CD8-positive, alpha-beta T cell (primary cell): ENCODE measurements at places on chromosomes 4 and X.

GRCh38 chrX:104668550-104668949 lies 102.6 kb downstream of the IL1RAPL2 start:
- DNase-seq = no peak

DNA sequence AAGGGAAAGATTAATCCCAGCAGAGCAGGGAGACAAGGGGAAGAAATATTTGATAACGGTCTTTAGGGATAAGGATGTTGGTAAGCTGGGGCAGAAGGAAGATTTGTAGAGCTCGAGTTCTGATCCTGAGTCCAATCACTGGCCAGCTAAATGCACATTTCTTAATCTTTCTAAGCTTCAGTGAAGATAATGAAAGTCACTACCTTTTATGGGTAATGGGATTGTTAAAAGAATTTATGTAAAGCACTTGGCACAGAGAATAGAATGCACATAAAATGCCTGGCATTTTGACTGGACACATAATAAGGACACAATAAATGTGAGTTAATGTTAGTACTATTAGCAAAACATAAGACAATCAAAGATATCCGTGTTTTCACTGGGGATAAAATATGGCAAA lies 43.3 kb downstream of the NCAPG start:
- DNase-seq = no peak

- no peak for DNase-seq
Observed at GRCh38 chr4:3306450-3306849, 13.6 kb downstream of the RGS12 start.

DNA sequence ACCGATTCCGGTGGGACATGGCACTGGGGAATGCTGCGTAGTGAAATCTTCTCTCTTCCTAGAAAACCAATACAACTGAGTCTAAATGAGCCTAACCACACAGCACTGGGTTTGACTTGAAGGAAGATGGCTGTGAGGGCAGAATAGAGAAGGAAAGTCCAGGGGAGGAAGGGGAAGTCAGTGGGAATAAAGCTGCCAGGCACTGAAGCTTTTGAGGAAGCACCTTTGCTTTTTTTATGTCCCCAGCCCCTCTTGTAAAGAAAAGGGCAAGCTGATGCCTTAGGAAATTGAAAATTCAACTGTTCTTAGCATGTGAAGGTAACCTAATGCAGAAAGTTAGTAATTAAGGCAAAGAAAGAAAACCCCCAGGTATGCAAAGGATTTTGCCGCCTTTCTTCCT lies 20.6 kb downstream of the MED28 start:
- DNase-seq = no peak

DNA sequence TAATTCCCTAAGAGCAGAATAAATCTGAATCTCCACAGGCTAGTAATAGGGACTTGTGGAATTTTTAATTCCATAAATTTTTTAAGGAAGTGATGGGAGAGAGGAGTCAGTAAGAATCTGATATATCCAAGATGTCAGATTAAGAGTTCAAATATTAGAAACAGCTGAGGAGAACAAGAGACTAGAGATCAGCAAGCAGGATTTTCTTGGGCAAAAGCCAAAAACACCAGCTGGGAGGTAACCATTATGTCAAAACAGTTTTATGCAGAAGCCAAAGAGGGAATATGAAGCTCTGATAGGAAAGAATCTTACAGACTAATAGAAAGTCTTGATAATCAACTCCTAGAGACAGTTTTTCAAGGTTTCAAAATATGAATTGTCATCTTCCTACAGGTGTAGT lies 72.2 kb upstream of the RBPJ start:
- DNase-seq = no peak

- no peak for DNase-seq
Observed at GRCh38 chr4:77202491-77202890, 45.5 kb downstream of the CCNG2 start.

- DNase-seq = no peak
Observed at GRCh38 chrX:123882391-123882790, 22.5 kb downstream of the XIAP start.

DNA sequence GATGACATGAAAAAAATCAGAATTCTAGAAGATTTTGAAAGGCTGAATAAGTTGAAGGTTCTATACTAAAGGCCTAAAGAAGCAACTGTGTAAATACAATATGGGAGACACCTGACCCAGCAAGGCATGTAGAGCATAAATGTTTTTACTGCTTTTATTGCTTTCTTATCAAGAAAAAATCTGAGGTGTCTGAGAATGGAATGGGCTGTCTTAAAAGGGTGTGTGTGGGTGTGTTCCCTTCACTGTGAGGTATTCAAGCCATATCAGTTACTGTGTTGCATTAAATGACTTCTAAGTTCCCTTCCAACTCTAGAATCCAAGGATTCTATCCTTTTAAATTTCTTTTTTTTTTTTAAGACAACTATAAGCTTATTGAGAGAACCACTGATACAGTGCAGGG lies 15.7 kb downstream of the ATP8A1 start:
- DNase-seq = no peak

DNA sequence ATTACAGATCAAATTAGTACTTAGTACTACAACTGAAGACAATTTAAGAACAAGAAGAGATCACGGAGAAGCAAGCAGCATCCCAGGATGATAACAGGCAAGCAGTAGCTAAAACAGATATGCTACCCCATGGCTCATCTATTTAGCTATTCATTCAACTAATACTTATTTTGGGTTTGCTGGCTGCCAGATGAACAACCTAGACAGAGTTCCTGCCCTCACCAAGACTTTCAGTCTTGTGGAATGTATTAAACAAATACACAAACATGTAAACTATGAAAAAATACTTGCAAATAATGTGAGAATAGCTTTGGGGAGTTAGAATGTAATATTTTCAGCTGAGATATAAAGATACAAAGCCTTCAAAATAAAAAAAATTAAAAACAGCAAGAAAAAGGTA lies 2.4 kb upstream of the CORIN start:
- DNase-seq = no peak

DNA sequence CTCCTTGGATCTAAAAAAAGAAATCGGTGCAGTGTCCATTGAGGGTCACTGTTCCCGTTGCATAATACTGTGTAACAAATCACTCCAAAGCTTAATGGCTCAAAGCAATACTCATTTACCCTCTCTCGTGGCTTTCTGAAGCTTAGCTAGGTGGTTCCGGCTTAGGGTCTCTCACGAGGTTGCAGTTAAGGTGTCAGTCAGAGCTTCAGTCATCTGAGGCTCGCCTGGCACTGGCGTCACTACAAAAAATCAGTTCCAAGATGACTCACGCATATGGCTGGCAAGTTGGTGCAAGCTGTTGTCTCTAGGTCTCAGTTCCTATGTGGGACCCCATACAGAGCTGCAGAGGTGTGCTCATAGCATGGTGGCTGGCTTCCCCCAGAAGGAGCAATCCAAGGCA lies 91.0 kb downstream of the BEND2 start:
- no peak for DNase-seq

- DNase-seq = no peak
Observed at GRCh38 chr4:150525321-150525868, 56.6 kb upstream of the MAB21L2 start.

DNA sequence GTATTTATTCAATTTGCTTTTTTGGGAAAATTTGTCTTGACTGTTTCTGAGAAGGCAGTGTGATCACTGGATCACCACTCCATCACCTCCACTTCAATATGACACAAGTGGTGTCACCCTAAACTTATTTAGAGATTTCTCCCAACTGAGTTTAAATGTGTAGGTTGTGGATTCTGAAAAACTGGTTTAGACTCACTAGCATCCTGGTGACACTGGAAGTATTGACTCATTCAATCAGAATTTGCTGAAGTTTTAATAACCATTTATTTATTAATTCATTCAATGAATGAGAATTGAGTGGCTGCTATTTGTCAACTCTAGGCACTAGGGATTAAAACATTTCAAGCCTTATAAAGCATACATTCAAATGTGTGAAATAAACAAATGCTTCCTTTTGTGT lies 819.1 kb upstream of the EPHA5 start:
- no peak for DNase-seq

DNA sequence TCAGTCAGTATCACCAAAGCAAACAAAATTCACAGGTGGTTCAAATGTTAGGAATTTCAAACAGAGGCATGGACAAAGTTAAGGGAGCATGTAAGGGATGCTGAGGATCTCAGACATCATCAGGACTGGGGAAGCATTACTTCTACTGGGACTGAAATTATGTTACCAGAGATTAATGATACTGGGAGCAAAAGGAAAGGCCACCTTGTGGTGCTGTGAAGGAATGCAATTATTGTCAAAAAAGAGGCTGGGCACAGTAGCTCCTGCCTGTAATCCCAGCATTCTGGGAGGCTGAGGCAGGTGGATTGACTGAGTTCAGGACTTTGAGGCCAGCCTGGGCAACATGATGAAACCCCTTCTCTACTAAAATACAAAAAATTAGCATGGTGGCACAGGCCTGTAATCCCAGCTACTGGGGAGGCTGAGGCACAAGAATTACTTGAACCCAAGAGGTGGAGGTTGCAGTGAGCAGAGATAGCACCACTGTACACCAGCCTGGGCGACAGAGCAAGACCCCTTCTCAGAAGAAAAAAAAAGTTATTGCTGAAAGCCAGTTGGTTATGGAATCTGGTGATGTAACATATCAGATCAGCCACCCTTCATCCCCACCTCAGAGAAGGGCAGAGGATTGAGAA lies 954.3 kb downstream of the PCDH7 start:
- DNase-seq = no peak

GRCh38 chrX:151228935-151229334 lies 52.6 kb downstream of the GPR50 start:
- DNase-seq = no peak

GRCh38 chr4:130747842-130748241 lies 1651.9 kb downstream of the C4orf33 start:
- DNase-seq = no peak

DNA sequence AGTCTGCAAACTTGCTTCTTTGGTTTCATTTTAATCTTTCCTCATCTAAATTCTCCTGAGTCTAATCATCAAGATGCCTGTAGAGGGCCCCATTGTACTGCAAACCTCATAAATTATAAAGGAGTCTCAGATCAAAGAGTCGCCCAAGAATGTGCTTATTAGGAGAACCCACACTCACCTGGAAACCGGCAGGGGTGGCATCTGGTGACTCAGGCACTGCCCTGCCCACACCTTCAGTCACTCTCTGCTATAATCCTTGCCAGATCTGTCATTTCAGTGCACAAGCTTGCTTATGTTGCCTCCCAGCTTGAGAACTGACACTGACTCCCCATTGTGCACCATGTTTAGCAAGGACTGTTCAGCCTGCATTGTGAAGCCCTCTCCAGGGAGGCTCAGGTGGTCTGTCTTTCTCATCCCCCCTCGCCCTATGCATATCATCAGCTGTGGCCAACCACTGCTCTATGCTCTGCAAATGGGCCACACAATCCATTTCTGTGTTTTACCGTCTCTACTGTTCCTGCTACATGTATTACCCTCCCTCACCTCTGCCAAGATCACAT lies 12.4 kb downstream of the EPGN start:
- DNase-seq = peak; percentile 21

DNA sequence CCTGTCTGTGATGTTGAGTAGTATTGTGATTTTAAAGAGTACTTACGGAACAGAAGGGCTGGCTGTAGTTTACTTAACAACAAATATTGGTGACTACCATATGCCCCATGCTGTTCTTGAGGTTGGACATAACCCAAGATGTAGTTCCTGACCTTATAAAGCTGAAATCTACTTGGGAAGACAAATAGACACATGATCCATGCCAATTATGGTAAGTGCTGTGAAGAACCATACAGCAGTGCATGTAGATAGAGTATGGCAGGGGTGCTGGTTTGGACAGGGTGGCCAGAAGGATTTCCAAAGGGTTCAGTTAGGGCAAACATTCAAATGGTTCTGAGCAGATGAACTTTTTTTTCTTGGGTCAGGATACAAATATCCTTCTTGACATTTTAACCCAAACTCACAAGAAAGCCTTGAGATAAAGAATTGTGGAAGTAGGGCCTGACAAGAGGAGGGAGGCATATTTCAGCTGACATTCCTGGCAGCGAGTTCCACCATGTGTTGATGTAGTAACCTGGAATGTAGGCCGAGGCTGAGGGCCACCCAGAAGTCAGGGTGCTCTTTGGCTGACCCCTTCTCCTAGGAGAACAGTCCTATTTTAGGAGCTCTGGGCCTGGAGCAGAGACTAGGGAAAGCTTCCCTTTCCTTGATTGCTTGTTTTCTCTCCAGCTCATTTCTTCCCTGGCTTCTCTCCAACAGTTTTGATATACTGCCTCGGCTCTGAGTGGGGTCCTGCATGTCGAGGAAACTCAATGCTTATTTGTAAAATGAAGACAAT lies 74.2 kb downstream of the FREM3 start:
- DNase-seq = no peak

GRCh38 chrX:129808829-129809796 lies 29.4 kb downstream of the SASH3 start:
- no peak for DNase-seq

DNA sequence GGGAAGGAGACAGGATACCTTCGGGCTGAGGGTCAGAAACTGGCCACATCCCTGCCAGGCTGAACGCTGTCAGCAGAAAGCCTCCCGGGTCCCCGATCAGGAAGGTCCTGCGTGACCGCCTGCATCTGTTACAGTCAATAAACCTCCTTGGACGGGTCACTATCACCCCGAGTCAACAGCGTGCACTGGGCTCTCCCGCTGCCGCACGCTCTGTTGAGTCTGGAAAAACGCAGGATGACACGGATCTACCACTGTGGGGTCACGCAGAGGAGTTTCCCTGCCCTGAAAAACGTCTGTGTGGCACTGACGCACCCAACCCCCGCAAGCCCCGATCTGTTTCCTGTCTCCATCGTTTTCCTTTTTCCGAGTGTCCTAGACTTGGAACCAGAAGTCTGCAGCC lies 12.1 kb downstream of the PPP2R3B start:
- DNase-seq = no peak

DNA sequence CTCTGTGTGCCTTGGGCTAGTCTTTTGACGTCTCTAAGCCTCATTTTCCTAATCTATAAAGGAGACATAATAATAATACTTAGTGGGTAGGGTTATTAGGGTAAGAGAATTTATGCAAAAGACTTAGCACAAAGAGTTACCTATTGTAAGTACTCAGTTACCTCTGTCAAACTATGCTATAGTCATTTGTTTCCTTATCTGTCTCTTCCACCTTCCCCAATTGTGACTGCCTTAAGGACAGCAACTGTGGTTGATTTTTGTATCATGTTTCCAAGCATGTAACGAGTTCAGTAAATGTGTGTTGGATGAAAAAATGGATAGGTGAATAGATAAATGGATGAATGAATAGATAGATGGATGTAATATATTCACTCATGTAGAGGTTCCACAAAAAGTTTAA lies 48.1 kb downstream of the WDR19 start:
- no peak for DNase-seq

- no peak for DNase-seq
Observed at GRCh38 chrX:23659339-23659738, 8.0 kb upstream of the PRDX4 start.
